ENCODE measurements at places on chromosomes 4 and X. TPM values are rescaled to one million over a fixed set of nuclear protein-coding genes. Genes with fewer than 3 reads are reported as not detected.

TCEAL2 gene
- total RNA-seq, result 0.68 TPM

- no peak for DNase-seq
Measured at GRCh38 chr4:184344435-184344834, 126.8 kb upstream of the ENPP6 start.

GRCh38 chr4:30847167-30847566 is 127.0 kb downstream of the PCDH7 start:
- DNase-seq, result no peak

- no peak for DNase-seq
Measured at GRCh38 chr4:24395937-24396336, 188.4 kb downstream of the DHX15 start.

- DNase-seq, result no peak
Measured at GRCh38 chrX:68387776-68388175, 45.5 kb downstream of the OPHN1 start.

ENOPH1 gene
- 21.4 TPM for total RNA-seq

PTPN13 gene
- 0.72 TPM for total RNA-seq

HSFX1 gene
- total RNA-seq, result 0.27 TPM

- DNase-seq, result no peak
Measured at GRCh38 chrX:131739823-131740222, 195.9 kb downstream of the OR13H1 start.

DNA sequence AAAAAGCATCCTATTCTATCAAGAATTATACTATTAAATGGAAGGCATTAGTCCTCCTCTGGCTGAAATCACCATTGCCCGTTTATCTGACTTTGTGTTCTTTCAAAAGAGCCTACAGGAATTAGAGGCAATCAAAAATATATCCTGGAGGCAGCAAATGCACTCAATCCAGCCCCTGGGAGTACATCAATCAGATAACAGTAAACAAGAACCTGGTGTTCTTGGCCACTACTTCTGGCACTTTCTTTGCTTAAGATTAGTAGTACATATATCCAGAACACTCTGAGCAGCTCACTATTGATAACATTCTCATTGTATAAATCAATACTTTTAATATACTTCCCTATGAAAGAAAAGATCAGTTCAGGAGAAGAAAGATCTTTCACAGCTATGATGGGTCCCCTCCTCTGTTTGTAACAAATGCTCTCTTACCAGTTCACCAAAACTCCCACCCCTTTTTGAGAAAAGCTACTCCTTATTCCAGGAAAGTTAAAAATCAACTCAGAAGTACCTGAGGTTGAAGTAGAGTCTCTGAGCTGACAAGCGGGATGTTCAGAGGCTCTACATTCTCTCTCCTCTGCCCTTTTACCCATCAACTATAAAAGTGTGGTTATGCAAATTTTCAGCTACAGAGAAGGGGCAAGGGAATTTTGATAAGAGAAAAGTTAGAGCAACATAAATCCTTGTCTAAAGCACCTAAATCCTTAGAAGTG is 176.0 kb downstream of the COX18 start:
- no peak for DNase-seq

ADGRA3 gene
- total RNA-seq, result 1.9 TPM

DNA sequence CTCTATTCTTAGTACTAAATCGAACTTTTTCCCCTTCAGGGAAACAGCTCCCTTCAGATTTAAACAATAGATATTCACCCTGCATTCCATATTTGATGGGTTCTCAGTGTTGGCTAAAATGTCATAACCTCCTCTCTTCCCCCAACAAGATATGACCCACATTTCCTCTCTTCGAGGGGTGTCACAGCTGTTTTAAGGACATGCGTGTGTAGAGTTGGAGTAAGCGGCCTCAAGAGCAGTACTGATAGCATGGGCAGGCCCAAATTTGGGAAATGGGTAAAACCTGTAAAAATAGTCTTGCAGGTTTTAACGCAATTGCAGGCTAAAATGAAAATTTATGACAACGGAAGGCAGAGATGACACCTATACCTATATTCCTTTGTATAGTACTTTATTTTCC is 28.7 kb downstream of the SAT1 start:
- no peak for DNase-seq

- DNase-seq, result no peak
Measured at GRCh38 chr4:53695540-53696463, 104.5 kb upstream of the LNX1 start.

All from CD8-positive, alpha-beta T cell (primary cell).